ENCODE measurements at places on chromosomes 6 and 20.
A peak's percentile ranks its signal among the peaks of the same experiment; 100 is the strongest.

DNA sequence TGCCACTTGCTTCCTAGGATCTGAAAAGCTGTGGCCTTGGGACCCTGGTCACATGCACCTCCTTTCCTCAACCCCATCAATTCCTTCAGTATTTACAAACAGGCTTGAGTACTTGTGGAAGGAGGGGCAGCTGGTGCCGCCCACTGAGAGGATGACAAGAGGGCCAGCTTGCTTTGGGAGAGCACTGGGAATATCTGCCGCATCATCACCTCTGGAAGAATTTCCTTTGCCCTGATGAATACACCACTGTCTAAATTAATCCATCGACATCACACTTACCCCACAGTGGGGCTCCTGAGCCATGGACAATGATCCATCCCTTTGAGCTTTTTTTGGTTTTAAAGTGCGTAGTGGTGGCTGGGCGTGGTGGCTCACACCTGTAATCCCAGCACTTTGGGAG lies 25.9 kb downstream of the TBC1D20 start:
- DNase-seq: no peak

DNA sequence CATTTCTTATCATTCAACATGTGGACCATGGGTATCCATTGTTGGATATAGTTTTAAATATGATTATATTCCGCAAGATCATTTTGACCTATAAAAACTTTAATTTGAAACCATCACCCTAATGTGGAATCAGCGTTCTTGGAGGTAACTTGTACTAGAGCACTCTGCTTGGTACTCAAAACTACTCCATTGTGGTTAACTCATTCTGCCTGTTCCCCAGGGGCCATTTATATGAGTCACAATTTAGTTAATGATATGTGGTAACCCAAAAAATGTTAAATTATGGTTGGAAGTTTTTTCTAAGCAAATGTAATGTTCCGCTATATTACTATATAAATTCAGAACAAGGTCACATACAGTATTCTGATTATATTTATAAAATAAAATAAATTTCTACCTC lies 109.3 kb downstream of the TRDN start:
- DNase-seq: no peak

GRCh38 chr6:50992704-50993625 lies 174.3 kb downstream of the TFAP2B start:
- DNase-seq: no peak

DNA sequence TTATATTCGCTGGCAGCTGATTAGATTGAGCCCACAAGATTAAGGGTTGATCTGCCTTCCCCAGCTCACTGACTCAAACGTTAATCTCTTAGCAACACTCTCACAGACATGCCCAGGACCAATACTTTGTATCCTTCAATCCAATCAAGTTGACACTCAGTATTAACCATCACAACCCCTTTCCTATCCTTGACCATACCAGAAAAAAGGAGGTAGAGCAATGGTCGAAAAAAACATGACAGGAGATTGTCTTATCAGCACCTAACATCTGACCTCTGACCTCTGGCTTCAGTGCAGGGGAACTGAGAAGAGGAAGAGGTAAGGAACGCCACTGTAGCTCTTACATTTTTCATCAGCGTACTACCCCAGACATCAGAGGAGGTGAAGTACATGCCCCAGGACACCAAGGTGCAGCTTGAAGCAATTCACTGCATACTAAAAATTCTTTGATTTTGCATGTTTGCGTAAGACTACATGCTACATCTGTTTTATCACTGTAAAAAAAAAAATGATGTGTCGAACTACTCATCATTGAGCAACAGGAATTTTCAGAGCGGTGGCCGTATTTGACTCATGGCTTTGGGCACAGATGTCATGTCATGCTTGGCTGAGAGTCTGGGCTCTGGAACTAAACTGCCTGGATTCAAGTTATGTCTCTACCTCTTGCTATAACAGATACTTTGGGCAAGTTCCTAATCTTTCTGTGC lies 188.0 kb upstream of the TAB2 start:
- no peak for DNase-seq

- no peak for DNase-seq
Observed at GRCh38 chr20:8749986-8750385, 318.9 kb upstream of the PLCB4 start.

- no peak for DNase-seq
Observed at GRCh38 chr20:7151676-7152470, 384.4 kb downstream of the BMP2 start.

- no peak for DNase-seq
Observed at GRCh38 chr20:30486103-30486478, 771.4 kb upstream of the DEFB115 start.

DNA sequence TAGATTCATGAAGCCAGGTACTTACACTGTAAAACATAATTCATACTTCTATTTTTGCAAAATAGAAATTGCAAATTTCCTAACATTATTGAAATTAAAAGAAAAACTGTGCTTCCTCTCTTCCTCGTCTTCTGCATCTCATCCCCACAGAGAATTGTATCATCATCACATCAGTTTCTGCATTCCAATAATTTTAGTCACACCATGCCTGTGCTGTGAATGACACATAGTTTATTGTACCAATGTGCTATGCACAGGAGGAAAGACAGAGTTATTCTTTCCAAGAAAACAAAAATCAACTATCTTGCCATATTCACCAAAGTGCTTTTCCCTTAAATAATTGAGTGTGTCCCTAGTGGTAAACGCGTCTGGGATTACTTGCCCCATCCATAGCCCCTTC lies 38.1 kb upstream of the FAM135A start:
- DNase-seq: no peak

DNA sequence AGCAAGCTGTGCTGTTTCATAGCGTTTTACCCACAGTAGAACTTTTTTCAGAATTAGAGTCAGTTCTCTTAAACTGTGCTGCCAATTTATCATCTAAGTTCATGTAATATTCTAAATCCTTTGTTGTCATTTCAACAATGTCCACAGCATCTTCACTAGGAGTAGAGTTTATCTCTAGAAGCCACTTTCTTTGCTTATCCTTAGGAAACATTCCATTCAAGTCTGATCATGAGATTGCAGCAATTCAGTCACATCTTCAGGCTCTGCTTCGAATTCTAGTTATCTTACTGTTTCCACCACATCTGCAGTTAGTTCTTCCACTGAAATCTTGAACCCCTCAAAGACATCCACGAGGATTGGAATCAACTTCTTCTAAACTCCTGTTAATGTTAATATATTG lies 12.5 kb downstream of the CTNNBL1 start:
- no peak for DNase-seq

DNA sequence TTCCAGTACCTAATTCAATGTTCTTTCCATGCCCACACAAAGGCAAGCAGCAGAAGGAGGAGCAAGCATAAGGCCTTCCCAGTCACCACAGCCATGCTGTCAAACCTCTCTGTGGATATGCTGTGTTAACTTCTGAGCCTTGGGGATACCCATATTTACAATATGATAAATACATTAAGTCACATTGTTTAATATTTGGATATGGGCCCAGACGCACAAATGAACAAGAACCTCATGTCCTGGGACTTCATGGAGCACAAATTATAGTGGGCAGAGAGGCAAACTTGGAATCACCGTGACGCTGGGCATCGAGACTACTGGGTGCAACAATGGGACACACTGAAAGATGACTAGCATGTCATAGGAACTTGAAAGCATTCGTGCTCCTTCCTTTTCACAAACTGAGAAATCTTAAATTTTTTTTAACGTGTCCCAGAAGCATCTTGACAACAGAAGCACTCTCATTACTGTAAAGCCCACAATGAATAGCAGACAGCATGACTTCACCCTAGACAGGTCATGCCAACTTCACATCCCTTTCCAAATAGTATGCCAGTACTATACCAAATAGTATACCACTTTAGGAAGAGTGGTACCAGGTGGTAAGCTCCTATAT lies 16.0 kb downstream of the SOD2 start:
- DNase-seq: no peak

DNA sequence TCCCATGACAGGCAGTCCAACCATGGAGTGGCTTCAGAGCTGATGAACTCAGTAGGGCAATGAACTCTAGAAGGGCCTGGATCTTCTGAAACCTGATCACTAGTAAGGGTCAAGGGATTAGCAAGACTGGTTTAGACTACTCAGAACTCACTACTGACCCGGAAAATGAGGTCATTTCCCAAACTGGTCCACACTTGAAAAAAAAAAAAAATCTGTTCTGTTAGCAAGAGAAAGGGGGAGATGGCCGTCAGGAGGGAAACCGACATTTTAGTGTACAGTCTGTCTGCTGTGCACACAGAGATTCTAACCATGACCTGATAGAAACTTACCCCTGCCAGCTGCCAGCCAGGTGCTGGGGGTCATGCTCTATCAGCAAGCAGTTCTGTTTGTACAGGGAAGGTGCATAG lies 262.4 kb upstream of the AGPAT4 start:
- DNase-seq: no peak

DNA sequence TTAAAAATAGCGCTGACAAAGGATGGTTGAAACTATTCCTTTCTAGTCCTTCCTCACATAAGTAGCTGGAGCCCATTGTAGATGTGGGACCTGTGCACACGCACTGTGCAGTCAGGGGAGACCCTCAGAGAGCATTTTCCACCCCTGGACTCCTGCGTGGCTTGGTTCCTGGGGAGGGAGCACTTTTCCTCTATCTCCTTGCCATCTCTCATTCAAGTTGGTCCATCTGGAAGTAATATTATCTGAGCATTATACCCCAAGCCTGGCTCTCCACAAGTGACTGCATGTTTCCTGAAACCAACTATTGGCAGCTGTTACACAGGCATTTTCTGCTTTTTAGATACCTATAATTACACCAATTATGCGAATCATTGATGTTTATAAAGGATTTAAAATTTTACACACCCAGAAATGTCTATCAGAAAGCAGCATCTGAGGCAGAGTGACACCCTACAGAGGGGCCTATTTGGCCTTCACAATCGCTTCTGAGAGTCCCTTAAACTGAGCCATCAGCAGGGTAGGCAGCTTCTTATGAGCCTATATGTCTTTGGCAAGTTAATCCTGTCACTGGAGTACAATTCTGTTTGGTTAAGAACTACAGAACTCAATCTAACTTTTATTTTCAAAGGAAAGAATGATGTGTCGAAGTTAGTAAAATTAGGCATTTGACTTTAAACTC lies 18.7 kb downstream of the SOX4 start:
- no peak for DNase-seq

DNA sequence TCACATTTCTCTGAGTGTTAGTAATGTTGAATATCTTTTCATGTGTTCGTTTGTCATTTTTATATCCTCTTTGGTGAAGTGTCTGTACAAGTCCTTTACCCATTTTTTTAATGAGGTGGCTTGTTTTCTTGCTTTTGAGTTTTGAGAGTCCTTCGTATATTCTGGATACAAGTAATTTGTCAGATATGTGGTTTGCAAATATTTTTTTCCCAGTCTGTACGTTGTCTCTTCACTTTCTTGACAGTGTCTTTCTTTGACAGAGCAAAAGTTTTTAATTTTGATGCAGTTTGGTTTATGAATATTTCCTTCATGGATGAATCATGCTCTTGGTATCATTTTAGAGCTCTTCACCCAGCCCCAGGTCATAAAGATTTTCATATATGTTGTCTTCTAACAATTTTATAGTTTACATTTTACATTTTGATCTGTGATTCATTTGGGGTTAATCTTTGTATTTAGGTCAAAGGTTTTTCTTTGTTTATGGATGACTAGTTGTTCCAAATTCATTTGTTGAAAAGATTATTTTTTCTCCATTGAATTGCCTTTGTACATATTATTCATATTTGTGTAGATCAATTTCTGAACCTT lies 152.5 kb downstream of the MRPL14 start:
- no peak for DNase-seq

DNA sequence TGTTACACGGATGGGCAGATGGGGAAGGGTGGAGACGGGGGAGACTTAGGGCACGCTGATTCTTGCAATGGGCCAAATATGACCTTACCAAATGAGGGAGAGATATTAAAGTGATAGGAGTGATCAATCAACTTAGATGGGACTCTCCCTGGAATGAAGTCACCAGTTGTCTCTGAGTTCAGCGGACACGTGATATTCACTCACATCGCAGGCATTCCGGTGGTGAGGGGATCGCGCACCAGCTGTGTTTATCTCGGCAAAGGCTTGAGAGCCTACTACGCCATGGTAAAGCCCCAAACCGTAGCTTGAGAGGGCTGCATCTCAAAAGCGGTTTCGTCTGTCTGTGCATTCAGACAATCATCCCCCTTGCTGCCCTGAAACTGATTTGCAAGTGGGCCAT lies 5.5 kb downstream of the BMP7 start:
- no peak for DNase-seq

GRCh38 chr6:128070406-128070805 lies 169.5 kb upstream of the THEMIS start:
- no peak for DNase-seq

DNA sequence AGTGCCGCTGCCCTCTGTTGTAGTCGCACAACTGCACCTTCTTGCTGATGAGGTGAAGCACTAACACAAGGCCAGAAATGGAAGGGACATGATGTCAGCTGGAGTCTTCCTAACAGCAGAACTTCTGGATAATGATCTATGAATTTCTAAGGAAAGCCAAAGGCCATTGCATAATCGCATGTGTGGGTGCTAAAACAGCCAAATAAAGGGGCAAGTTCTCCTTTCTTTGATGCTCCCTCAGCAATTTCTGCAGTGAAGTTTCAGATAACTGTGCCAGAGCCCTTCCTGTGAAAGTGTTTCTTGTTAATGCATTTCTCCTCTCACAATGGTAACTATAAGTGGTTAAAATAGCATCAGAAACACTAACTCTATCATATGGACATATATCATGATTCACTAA lies 8.0 kb upstream of the F13A1 start:
- DNase-seq: no peak

DNA sequence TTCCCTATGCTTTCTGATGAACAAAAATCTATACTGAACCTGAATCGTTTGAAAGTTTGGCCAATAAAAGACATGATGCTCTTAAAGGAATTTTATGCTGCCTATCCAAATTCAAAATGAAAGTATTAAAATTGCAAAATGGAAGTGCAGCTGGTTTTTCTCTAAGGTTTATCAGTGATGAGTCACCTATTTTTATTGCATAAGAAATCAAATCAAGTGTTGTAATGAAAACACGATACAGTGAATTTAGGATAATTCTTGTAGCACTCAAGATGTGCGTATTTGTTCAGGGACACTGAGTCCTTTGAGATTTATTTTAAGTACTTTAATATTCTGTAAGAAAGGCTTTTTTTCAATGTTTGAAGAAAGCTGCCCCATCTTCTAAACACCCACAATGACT lies 409.5 kb downstream of the ADGRB3 start:
- DNase-seq: no peak

GRCh38 chr20:22586645-22587310 lies 2.4 kb upstream of the FOXA2 start:
- peak; percentile 3 for DNase-seq

GRCh38 chr6:74753883-74754600 lies 451.8 kb downstream of the COL12A1 start:
- DNase-seq: no peak

- no peak for DNase-seq
Observed at GRCh38 chr6:136982928-136983327, 60.8 kb downstream of the SLC35D3 start.

Data from Jurkat, Clone E6-1 (cell line).